CD4-positive, CD25-positive, alpha-beta regulatory T cell (primary cell): ENCODE measurements at places on chromosomes 1 and 21. TPM values are rescaled to one million over a fixed set of nuclear protein-coding genes. Genes with fewer than 3 reads are reported as not detected.
A peak's percentile ranks its signal among the peaks of the same experiment; 100 is the strongest.

The ARL8A gene
- 84.1 TPM for total RNA-seq

The OR14K1 gene
- total RNA-seq, result not detected

The RAB13 gene
- 0.57 TPM for total RNA-seq

The CASQ2 gene
- not detected for total RNA-seq

DNA sequence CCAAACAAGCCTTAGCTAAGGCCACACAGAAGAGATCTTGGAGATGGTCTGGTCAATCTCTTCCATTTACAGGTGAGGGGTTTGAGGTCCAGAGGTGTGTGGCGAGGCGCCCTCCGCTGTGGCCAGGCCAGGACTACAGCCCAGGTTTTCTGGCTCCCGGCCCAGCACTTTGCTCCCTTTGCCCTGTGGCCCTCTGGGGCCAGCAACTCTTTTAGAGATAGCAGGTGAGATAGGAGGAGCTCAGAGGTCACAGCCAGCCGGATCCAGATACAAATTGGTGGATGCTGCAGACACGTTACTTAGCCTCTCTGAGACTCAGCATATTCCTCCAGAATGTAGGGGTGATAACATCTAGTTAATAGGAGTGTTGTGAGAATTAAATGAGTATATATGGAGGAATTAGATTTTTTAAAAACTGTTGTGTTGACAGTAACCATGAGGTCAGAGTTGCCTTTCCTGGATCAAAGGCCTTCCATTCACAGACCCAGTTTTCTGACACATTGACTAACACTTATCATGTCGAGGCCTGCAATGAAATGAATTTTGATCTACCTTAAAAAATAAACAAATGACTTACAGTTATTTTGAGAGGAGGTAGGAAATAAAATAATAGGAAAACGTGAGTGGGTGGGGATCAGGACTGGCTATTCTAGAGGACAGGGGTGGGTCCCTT lies 16.6 kb downstream of the TEX35 start:
- no peaks in the 10 kb centered on the region for H3K36me3 ChIP-seq
- peaks cover 3% of the 10 kb centered on the region for H3K4me1 ChIP-seq
- no peak for DNase-seq
- no peaks in the 10 kb centered on the region for H3K27me3 ChIP-seq

- H3K4me1 ChIP-seq, result peaks cover 33% of the 10 kb centered on the region
- no peak overlapping the region for H3K4me3 ChIP-seq
- H3K27me3 ChIP-seq, result no peaks in the 10 kb centered on the region
- peak overlapping the region; percentile 64 for H3K27ac ChIP-seq
These were observed 27.7 kb downstream of the VASH2 start for GRCh38 chr1:212977781-212978645.

GRCh38 chr1:24189528-24189927 lies 2.4 kb upstream of the IFNLR1 start:
- H3K27ac ChIP-seq, result no peak overlapping the region
- no peaks in the 10 kb centered on the region for H3K36me3 ChIP-seq
- H3K27me3 ChIP-seq, result no peaks in the 10 kb centered on the region
- DNase-seq, result peak; percentile 29
- H3K4me3 ChIP-seq, result no peak overlapping the region

GRCh38 chr1:76018045-76018444 lies 56.5 kb upstream of the ST6GALNAC3 start:
- H3K27ac ChIP-seq, result no peak overlapping the region
- H3K27me3 ChIP-seq, result no peaks in the 10 kb centered on the region
- H3K4me1 ChIP-seq, result no peaks in the 10 kb centered on the region
- no peak overlapping the region for H3K4me3 ChIP-seq

DNA sequence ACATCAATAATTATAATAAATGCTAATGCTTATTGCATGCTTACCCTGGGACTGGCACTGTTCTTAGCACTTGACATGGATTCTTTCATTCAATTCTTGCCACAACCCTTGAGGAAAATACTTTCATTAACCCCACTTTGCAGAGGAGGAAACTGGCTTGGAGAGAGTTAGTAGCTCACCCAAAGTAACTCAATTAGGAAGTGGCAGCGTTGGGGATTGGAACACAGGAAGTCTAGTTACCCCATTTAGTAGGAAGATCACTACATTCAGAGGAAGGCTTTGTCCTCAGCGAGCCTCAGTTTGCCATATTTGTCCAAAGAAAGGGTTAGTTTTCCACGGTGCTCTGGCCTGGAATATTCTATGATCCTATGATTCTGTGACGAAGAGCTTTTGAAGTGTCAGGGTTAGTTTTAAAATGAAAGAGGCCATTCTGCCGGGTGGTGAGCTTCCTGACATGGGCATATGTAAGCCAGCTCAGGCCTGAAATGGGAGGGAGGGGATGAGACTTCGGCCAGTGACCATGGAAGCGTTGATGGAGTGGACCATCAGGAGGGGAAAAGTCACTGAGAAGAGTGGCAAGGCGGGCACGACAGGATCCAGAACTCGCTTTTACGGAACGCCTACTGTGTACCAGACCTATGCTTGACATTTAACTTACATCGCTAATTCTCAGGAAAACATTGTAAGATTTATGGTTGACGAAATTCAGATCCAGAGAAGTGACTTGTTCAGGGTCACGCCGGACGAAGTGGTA lies 28.2 kb upstream of the EPB41 start:
- H3K27me3 ChIP-seq, result no peaks in the 10 kb centered on the region
- peaks cover 50% of the 10 kb centered on the region for H3K4me1 ChIP-seq
- peak overlapping the region; percentile 33 for H3K4me3 ChIP-seq
- no peak for DNase-seq

- no peak overlapping the region for H3K4me3 ChIP-seq
- H3K27me3 ChIP-seq, result no peaks in the 10 kb centered on the region
- H3K27ac ChIP-seq, result no peak overlapping the region
- H3K4me1 ChIP-seq, result no peaks in the 10 kb centered on the region
- DNase-seq, result no peak
These were observed 223.1 kb upstream of the PLXNA2 start for GRCh38 chr1:208467151-208467780.

DNA sequence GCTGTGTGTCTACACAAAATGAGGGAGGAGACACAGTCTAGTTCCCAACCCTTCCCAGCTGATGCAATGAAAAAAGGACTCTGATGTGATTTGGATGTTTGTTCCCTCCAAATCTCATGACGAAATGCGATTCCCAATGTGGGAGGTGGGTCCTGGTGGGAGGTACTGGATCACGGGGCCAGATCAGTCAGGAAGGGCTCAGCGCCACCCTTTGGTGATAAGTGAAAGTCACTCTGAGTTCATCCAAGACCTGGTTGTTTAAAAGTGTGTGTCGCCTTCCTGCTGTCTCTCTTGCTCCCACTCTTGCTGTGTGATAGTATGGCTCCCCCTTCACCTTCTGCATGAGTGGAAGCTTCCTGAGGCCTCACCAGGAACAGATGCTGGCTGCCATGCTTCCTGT lies 63.2 kb downstream of the GNG4 start:
- peaks cover 2% of the 10 kb centered on the region for H3K27me3 ChIP-seq
- H3K36me3 ChIP-seq, result no peaks in the 10 kb centered on the region
- no peak for DNase-seq

GRCh38 chr21:44461464-44462001 lies 6.2 kb downstream of the LRRC3 start:
- H3K36me3 ChIP-seq, result no peaks in the 10 kb centered on the region
- H3K27me3 ChIP-seq, result no peaks in the 10 kb centered on the region
- DNase-seq, result no peak
- H3K27ac ChIP-seq, result no peak overlapping the region
- H3K4me1 ChIP-seq, result peaks cover under 1% of the 10 kb centered on the region

- no peak for DNase-seq
- H3K36me3 ChIP-seq, result no peaks in the 10 kb centered on the region
- peaks cover 8% of the 10 kb centered on the region for H3K27me3 ChIP-seq
- no peaks in the 10 kb centered on the region for H3K4me1 ChIP-seq
- H3K27ac ChIP-seq, result no peak overlapping the region
These were observed 63.8 kb downstream of the ZBTB18 start for GRCh38 chr1:244114892-244115291.

DNA sequence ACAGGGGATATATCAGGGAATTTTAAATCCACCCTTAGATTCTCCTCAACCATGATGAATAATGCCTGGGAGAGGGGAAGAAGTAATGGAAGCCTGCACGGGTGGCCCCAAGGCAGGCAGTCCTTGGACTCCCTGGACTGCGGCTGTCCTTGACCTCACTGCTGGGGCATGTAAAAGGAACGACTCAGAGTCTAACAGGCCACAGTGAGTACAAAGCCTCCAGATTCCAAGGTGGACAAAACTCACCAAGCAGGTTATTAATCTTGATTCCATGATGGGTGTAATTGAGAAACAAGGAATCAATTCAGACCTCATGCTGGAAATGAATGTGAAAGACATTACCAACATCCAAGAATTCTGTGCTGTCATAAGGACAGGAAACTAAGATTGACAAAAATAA lies 13.0 kb upstream of the ARHGAP29 start:
- H3K27ac ChIP-seq, result no peak overlapping the region
- H3K27me3 ChIP-seq, result peaks cover 23% of the 10 kb centered on the region
- no peaks in the 10 kb centered on the region for H3K36me3 ChIP-seq

DNA sequence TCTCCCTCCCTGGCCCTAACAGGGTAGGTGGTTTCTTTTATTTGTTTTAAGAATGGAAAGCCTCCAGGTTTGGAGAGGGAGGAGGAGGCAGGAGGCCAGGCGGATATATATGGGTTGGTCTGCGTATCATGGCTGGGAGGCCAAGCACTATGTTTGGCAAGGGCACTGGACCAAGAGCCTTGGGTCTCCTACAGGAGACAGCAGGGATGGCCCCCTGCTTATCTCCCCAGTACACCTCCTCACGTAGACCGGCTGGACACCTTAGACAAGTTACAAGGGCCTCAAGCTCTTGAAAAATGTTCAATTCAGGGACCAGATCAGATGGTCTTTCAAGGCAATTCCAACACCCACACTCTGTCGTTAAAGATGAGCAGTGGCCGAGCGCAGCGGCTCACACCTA lies 10.9 kb downstream of the SLC41A1 start:
- H3K27ac ChIP-seq, result no peak overlapping the region
- H3K27me3 ChIP-seq, result no peaks in the 10 kb centered on the region
- DNase-seq, result no peak
- no peak overlapping the region for H3K4me3 ChIP-seq
- H3K4me1 ChIP-seq, result peaks cover 35% of the 10 kb centered on the region
- H3K36me3 ChIP-seq, result peaks cover 34% of the 10 kb centered on the region

GRCh38 chr1:12001249-12001917 lies 17.9 kb upstream of the MIIP start:
- no peak overlapping the region for H3K27ac ChIP-seq
- no peak overlapping the region for H3K4me3 ChIP-seq
- H3K27me3 ChIP-seq, result no peaks in the 10 kb centered on the region
- H3K36me3 ChIP-seq, result peaks cover 82% of the 10 kb centered on the region
- no peak for DNase-seq

GRCh38 chr1:245875581-245876261 lies 631.4 kb downstream of the SMYD3 start:
- no peak overlapping the region for H3K4me3 ChIP-seq
- H3K27me3 ChIP-seq, result no peaks in the 10 kb centered on the region
- H3K36me3 ChIP-seq, result no peaks in the 10 kb centered on the region
- no peaks in the 10 kb centered on the region for H3K4me1 ChIP-seq
- no peak for DNase-seq
- H3K27ac ChIP-seq, result no peak overlapping the region

DNA sequence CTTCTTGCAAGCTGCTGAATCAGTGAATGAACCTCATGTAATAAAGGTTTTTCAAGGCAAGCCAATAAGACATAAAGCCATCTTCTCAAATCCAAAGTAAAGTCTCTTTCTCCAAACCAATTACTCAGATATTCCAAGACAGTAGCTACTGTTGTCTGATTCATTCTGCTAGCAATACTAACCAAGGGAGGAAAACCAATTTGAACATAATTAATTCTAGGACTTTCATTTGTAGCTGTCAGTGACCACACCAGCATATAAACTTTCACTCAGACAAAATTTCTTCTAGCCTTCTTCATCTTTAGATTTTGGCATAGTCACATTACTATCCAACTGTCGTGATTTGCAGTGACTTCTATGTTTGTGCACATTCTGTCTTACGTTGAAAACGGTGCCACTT lies 10.5 kb upstream of the INTS3 start:
- no peaks in the 10 kb centered on the region for H3K27me3 ChIP-seq
- DNase-seq, result no peak
- H3K27ac ChIP-seq, result no peak overlapping the region
- no peaks in the 10 kb centered on the region for H3K4me1 ChIP-seq

DNA sequence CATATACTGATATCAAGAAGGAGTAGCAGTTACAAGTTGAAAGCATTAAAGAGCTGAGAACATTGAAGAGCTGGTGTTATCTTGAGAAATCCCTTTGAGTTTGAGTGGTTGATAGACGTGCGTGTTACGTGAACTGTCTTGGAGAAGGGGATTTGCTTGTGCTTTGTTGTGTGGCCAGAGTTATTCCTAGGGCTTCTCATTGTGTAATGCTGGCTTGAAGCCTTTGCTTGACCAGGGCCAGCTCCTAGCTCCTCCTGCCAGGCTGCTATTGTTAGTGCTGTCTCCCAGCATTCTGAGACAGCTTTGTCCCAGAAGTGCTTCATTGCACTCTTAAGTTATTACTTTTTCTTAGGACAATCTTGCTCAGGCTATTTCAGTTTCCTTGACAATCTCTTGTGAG lies 116.2 kb upstream of the KCNK2 start:
- H3K27me3 ChIP-seq, result peaks cover 3% of the 10 kb centered on the region
- H3K36me3 ChIP-seq, result no peaks in the 10 kb centered on the region
- no peaks in the 10 kb centered on the region for H3K4me1 ChIP-seq
- H3K4me3 ChIP-seq, result no peak overlapping the region
- no peak for DNase-seq
- H3K27ac ChIP-seq, result no peak overlapping the region

- no peaks in the 10 kb centered on the region for H3K36me3 ChIP-seq
- no peak overlapping the region for H3K4me3 ChIP-seq
- no peaks in the 10 kb centered on the region for H3K4me1 ChIP-seq
- H3K27ac ChIP-seq, result no peak overlapping the region
These were observed 219.5 kb downstream of the ZP4 start for GRCh38 chr1:237671262-237671661.

DNA sequence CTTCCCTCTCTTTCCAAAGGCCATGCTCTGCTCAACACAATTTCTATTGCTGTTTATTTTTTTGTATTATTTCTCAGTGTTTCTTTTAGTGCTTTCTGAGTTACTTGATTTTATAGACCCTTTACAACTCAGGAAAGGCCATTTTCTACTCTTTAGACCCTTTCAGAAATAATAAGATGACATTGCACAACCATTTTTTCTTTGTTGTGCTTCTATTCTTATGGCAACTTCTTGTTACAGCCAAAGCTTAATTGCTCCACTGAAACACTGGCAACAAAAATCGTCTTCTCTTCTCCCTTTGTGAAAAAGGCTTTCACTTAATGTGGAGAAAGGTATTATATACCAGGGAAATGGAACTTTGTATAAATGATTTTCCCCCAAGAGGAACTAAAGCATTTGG lies 39.0 kb upstream of the SAMSN1 start:
- no peak overlapping the region for H3K4me3 ChIP-seq
- H3K4me1 ChIP-seq, result peaks cover 15% of the 10 kb centered on the region
- H3K36me3 ChIP-seq, result no peaks in the 10 kb centered on the region
- DNase-seq, result no peak
- no peaks in the 10 kb centered on the region for H3K27me3 ChIP-seq
